ENCODE measurements at places on chromosomes 5 and 9.

- DNase-seq, result no peak
These were observed 755.7 kb downstream of the TLR4 start for GRCh38 chr9:118459913-118460312.

GRCh38 chr9:105399117-105399516, 48.7 kb upstream of the FSD1L start:
- DNase-seq, result no peak

GRCh38 chr5:178425621-178426068, 164.5 kb downstream of the COL23A1 start:
- DNase-seq, result no peak

DNA sequence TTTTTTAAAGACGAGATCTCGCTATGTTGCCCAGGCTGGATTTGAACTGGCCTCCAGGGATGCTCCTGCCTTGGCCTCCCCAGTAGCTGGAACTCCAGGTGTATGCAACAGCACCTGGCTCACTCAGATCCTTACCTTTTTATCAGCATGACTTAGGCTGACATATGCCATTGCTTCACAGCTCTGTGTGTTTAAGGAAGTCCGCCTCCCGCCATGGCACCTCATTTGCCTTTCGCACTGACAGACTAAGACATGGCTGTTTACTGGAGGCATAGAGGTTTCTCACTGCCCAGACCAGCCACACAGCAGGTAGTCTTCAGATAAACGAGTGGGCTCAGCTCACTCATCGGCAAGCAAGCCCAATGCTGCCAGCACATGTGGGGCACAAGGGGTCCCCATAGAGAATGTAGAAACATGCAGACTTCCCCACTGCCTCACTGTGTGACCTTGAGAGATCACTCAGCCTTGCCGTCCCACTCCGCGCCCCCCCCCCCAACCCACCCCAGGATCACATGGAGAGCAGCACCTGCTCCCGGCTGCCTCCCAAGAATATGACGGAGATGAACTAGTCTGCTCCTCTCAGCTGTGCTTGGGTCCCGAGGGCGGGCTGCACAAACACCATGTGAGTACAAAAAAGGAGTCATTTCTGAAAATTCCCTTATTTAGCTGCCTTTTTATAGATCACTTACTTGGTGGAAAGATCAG, 62.8 kb downstream of the DCP2 start:
- DNase-seq, result no peak

DNA sequence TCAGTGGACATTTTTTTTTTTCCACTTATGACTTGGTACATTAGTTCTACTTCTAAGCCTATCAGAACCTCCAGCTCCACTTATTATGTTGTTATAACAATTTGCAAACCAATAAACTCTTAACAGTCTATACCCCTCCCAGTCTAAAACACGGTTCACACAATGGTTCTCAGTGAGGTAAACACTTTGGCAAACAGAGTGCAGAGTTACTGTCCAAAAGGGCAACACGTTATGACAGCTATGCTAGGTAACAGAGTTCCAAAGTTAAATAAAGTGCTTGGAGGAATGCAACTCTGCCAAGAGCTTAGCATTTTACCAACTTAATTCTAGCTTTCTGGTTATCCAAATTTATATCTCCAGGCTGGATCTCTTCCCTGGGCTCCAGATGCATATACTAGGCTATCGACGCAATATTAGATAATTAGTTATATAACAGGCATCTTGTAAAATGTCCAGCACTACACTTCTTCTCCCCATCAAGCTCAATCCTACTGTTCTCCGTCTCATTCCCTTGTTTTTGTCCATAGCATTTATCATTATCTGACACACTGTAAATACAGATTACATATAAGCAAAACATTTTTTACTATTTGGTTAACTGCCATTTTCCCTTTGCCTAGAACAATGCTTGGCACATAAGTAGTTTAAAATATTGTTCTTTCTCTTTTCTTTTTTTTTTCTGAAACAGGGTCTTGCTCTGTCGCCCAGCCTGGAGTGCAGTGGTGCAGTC, 14.3 kb downstream of the FNBP1 start:
- no peak for DNase-seq

- no peak for DNase-seq
These were observed 696.2 kb upstream of the COX7C start for GRCh38 chr5:85921590-85921989.

- no peak for DNase-seq
These were observed 17.7 kb downstream of the ANGPTL2 start for GRCh38 chr9:127104581-127105311.

- DNase-seq, result no peak
These were observed 19.9 kb downstream of the CCNH start for GRCh38 chr5:87392801-87393200.

DNA sequence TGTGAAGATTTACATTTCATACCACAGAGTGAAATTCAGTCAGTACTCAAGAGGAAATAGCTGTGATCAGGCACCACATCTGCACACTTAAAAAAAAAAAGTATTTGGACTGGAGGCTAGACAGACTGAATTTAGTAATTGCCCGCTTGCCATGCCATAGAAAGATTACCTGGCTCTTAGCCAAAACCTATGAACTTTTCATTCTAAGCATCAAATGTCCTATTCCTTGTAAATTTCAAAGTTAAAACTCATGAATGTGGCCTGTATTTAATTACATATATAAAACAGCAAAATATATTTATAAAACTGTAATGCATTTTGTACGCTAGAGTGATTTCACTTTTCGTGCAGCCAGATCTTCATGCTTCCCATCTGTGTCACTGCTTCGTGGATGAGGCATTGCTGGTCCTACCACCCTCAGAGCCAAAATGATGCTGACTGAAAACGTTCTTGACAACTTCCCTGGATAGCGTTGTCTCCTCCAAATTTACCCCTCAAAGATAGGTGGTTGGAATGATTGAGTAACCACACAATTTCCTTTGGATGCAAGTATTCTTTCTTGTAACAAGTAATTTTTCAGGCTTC, 447.9 kb upstream of the SGCD start:
- no peak for DNase-seq

- no peak for DNase-seq
These were observed 21.7 kb downstream of the TCF7 start for GRCh38 chr5:134136221-134136631.

- no peak for DNase-seq
These were observed 42.7 kb downstream of the TENT4A start for GRCh38 chr5:6755941-6756340.

DNA sequence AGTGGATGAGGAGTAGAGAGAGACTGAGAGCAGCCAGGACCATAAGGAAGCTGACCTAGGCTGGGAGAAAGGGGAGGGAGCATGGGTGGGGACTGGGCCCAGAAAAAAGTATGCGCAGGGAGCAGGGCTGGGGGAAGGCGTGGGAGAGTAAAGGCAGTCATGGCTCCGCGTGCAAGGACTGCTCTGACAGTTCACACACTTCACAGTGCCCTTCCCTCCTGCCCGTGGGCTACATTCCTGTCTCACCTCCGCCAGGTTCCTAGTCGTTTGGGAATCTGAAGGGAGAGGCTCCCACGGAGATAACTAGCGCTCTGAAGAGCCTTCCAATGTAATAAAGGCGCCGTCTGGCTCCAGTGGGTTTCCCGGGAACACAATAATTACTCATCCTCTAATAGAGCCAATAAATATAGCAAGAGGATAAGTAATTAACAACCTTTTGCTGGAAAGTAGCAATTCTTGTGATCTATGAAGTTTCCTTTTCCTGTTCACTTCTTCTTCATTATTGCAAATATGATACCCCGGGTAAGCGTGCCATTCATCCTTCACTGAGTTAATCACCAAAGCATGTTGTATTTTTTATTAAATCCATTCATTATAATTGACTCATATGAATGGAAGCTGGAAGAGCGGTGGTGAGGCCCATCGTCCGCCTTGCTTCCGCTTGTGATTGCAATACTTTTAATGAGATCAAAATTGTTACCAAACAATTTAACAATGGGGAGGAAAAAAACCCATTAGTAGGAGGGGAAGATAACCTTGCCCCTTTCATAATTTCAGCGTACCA, 39.3 kb downstream of the TTLL11 start:
- DNase-seq, result no peak

GRCh38 chr5:107980923-107981692, 310.4 kb upstream of the EFNA5 start:
- DNase-seq, result no peak

DNA sequence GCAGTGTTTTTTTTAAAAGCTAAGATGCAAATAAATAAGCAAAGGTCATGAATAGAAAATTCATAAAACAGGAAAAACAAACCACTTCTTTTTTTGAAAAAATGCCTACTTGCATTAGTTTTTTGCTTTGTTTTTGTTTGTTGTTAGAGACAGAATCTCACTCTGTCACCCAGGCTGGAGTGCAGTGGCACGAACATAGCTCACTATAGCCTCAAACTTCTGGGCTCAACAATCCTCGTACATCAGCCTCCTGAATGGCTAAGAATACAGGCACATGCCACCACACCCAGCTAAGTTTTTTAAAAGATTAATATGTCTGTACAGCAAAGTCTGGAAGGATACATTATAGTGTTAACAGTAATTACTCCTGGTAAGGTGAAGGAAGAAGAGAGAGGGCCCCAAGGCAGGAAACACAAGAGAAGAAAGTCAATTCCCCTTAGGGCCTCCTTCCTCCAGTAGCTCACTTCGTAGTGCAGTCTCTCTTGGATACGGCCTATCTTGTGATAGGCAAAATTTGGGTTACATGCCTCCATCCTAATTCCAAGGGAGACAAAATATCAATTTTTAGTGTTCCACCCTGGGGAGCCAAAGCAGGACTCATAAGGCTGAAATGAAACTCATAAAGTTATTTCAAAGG, 15.3 kb downstream of the FAM169A start:
- no peak for DNase-seq

GRCh38 chr5:35902046-35902672, 36.3 kb downstream of the CAPSL start:
- no peak for DNase-seq

DNA sequence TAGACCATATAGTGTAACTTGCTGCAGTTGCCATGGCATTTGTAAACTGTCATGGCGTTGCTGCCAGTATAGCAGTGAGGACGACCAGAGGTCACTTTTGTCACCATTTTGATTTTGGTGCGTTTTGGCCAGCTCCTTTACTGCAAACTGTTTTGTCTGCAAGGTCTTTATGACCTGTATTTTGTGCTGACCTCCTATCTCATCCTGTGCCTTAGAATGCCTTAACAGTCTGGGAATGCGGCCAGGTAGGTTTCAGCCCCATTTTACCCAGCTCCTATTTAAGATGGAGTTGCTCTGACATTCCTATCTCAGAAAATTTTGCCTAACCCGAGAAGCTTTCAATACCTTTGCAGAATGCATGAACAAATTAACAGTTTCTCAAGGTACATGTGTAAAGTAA, 914.4 kb upstream of the ACO1 start:
- DNase-seq, result no peak

- no peak for DNase-seq
These were observed 55.4 kb downstream of the LHX2 start for GRCh38 chr9:124066783-124067577.

- DNase-seq, result no peak
These were observed 45.2 kb upstream of the PITX1 start for GRCh38 chr5:135079099-135079681.

DNA sequence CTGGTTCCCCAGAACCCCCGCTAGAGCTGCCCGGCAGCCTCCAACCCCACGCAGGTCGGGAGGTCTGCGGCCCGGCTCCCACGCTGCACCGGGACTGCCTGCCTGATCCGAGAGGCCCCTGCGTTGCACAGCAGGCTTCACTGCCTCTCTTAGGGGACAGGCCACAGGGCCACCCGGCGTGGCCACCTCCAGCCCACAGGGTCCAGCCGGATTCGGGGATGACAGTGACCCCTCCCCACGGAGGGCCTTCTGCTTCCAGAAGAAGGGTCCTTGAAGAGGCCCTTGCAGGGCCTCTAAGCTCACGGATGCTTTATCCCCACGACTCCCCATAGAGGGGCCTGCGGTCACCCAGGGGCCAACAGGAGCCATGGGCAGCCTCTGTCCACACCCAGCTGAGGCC, 66.1 kb upstream of the PPP1R26 start:
- DNase-seq, result no peak

GRCh38 chr9:124741662-124742061, 29.4 kb downstream of the NR6A1 start:
- DNase-seq, result no peak

DNA sequence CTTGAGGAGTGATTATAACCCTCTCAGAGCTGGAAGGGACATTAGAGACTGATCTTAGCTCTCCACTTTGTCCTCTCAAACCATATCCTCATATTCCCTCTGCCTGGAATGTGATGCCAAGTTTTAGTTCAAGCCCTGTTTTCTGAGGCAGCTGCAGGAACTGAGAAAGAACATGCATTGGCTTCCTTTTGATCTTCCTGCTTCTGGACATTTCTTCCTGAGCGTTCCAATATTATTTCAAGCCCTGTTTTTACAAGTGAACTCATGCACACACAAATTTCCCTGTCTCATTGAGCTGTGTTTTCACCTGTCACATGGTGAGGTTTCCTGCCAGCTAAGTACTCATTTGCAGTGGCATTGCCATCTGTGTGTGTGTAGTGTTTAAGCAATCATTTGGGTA, 17.0 kb downstream of the FOCAD start:
- DNase-seq, result no peak

- DNase-seq, result no peak
These were observed 3.6 kb upstream of the LCP2 start for GRCh38 chr5:170301149-170301548.

Data from stimulated activated CD8-positive, alpha-beta memory T cell treated with anti-CD3 and anti-CD28 coated beads, Interleukin-4, amount 100 ng/mL, for 4 hours (primary cell).